ENCODE measurements at places on chromosomes 5 and 9.

- no peak for DNase-seq
Measured at GRCh38 chr5:154300207-154300883, 109.8 kb downstream of the GALNT10 start.

DNA sequence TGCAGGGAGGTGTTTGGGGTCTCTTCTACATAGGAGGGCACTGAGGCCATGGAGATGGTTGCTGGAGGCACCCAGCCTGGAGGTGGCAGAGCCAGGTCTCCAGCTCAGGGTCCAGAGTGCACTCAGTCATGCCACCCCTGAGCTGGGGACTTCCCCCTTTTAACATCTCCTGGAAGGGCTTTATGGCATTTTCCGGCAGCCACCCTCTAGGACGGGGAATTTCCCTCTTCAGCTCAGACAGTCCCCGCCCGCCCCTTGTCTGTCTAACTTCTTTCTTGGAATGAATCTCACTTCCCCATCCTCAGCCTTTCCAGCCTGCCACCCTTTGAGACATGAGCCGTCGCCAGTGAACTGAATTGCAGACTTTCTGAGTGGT lies 49.9 kb downstream of the COL15A1 start:
- DNase-seq = no peak

GRCh38 chr5:426392-426976 lies 16.5 kb upstream of the EXOC3 start:
- DNase-seq = no peak

DNA sequence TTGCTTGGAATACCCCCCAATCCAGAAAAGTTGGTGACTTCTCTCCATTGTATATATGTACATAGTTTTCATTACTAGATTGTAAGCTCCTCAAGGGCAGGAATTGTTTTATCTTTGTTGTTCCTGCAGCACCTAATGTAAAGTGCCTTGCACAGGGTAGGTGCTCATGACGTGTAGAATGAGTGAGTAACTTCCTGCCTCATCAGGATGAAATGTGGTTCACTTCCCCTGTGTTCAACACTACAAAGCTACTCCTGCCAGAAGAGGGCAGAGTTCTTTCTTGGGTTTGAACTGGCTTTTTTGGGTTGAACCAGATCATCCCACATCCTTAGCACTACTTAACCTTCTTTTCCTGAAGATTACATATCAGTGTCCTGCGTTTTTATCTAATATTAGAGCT lies 23.9 kb downstream of the GTF3C4 start:
- DNase-seq = no peak

DNA sequence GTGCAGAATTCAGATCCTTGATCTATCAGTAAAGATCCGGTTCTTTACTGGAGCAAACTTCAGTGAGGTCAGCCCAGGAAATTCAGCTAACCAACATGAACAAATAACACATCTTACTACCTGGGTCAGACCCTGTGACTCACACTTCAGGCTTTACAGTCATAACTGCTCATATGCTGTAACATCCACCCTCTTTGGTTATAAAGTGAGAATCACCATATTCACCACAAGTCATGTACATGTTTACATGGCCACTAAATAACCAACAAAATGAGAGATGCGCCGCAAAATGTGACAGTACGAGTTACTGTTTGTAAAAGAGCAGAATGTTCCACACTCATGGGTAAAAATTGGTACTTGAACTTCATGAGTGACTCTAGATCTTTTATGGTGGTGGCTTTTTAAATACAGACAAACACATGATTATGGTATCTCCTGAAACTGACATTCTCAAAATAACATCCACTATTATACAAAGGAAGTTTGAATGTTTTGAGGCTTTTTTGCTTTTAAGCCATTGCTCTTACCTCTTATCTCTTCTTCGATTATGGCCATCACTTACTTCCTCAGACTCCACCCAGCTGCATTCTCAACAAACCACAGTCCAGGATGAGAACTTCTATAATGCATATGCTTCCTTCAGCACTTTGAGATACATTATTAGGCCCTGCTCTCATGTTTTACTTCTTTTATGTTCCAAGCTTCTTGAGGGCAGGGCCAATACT lies 516.6 kb downstream of the RAB3C start:
- peak; percentile 68 for DNase-seq

- no peak for DNase-seq
Measured at GRCh38 chr9:120158221-120158620, 421.7 kb downstream of the CDK5RAP2 start.

DNA sequence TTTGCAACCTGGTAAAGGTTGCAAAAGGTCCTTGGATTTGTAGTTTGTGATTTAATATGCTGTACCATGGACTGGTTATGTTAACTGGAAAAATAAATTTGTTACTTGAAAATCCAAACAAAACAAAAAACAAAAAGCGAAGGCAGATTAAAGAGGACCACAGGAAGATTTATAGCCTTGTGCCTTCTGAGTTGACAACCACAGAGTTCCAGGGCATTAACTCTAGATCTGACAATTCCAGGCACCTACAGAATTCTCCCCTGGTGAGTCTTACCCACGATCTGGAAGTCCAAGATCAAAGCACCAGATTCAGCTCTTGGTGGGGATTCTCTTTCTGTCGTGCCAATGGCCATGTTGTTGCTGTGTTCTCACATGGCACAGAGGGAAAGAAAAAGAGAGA lies 107.9 kb upstream of the SELENOP start:
- no peak for DNase-seq

DNA sequence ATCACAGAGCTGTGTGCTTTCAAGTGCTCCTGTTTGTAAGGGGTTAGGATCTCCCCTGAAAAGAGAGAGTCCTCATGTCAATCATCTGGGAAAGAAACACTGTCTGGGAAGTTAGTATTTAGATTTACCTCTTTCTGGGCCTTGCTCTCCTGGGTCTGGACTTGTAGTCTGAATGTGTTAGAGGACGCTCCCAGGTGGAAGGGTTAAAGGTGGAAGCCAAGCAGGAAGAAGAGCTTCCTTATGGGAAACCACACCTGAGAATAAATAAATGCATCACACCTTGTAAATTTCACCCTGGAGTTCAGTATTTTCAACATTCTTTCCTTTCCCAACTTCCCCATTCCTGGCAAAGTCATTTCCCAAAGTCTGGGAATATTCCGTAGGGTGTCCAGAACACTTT lies 1.3 kb downstream of the PLGRKT start:
- no peak for DNase-seq

DNA sequence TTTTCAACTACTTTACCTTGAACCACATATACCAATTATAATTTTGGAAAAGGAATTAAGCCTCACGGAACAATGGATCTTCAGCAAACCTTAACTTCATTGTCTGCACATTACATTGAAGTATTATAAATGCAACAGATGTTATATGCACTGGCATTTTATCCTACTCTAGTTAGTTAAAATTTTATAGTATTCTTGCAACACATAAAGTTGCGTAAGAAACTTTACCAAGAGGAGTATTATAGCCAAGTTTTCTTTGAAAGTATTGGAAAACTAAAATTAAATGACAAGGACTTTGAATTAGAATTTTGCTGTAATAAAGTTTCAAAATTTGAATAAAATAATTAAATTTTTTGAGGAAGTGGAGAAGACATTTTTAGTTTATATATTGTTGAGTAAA lies 63.4 kb upstream of the SREK1 start:
- no peak for DNase-seq

GRCh38 chr5:142175461-142176142 lies 67.0 kb downstream of the NDFIP1 start:
- DNase-seq = no peak

Data from HS-5 (cell line).